ENCODE measurements at places on chromosomes 5 and 9.
A peak's percentile ranks its signal among the peaks of the same experiment; 100 is the strongest.

- DNase-seq, result no peak
These were observed 280.6 kb upstream of the EFNA5 start for GRCh38 chr5:107951309-107951708.

DNA sequence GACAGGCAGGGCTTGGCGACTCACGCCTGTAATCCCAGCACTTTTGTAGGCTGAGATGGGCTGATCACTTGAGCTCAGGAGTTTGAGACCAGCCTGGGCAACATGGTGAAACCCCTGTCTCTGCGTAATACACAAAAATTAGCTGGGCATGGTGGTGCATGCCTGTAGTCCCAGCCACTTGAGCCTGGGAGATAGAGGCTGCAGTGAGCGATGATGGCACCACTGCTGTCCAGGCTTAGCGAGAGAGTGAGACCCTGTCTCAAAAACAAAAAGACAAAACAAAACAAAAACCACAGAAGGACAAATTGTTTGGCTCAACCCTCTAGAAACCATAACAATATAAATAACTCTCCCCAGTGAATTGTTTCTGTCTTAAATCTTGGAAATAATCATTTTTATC is 92.6 kb upstream of the ERBIN start:
- DNase-seq, result no peak

DNA sequence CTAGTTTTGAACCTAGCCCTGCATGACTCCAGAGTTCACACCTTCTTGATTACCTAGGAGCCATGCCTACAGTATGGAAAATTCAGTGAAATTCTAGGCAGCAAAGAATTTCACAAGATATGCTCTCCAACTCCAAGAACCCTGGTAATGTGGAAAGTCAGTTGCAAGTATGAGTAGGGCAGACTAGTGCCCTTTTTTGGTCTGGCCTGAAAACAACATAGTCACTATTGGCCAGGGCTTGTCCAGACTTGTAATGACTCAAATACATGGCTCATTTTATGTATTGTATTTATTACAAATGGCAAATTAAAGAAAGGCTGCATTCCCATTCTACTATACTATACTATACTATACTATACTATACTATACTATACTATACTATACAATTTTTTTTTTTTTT is 160.4 kb downstream of the ESM1 start:
- no peak for DNase-seq

- no peak for DNase-seq
These were observed 88.7 kb upstream of the FAM169A start for GRCh38 chr5:74954919-74955318.

GRCh38 chr5:157476702-157477408 is 16.8 kb downstream of the NIPAL4 start:
- peak; percentile 27 for DNase-seq

DNA sequence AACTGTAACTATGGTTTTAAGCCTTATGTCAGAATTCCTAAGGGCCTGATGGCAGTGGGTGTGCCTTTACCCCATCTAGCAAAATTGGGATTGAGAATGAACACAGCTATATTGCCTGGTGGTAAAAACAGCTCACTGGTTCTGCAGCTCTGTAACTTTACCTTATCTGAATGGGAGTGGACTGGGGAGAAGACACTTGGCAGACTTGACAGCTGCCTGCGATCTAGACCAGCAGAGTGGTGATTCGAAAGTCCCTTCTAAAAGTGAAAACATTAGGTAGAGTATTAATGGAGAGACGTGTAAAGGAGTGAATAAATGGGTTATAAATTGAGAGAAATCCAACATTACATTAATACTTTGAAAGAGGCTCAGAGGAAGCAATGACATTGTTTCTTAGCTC is 289.1 kb upstream of the EDIL3 start:
- no peak for DNase-seq

- no peak for DNase-seq
These were observed 693.3 kb downstream of the DTWD2 start for GRCh38 chr5:118295045-118295444.

DNA sequence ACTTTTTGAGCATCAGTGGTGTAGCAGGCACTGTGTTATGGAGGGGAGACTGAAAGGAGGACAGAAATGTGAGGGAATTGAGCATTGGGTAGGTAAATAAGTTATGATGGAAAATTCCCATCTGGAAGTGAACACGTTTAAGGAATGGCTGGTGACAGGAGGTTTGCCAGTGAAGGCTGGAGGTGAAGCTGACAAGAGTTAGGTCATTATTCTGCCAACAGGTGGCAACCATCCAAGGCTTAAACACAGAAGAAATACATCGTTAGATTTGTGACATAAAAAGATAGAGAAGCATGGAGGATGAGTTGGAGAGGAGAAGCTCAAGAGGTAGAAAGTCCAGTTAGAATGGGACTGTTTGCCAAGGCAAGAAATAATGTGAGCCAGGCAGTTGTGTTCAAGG is 455.3 kb upstream of the SGCD start:
- DNase-seq, result no peak

GRCh38 chr5:470961-471749 is 28.2 kb downstream of the EXOC3 start:
- DNase-seq, result no peak

DNA sequence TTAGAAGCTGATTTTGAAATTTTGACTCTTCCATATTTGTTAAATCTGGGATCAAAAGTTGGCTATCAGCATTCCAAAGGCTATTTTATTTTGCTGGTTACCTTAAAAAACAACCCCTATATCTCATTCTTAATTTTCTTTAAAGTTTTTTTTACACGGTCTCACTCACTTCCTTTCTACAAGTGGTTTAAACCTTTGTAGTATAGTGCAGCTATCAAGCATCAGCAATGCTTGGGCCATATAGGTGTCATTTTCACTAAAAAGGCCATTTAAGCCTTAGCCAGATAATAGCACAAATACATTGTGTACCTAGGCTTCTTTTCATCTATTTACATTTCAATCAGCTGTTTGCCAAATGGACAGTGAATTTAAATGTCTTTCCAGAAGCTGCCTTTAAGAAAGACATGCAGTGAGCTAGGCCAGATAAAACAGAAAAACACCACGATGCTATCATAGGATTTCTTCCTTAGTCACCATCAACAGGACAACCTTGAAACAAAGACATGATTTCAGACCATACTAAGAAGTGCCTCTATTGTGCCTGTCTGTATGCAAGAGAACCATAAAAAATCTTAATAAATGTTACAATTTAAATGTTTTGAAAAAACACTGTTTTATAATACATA is 104.2 kb downstream of the RAPGEF6 start:
- DNase-seq, result no peak

DNA sequence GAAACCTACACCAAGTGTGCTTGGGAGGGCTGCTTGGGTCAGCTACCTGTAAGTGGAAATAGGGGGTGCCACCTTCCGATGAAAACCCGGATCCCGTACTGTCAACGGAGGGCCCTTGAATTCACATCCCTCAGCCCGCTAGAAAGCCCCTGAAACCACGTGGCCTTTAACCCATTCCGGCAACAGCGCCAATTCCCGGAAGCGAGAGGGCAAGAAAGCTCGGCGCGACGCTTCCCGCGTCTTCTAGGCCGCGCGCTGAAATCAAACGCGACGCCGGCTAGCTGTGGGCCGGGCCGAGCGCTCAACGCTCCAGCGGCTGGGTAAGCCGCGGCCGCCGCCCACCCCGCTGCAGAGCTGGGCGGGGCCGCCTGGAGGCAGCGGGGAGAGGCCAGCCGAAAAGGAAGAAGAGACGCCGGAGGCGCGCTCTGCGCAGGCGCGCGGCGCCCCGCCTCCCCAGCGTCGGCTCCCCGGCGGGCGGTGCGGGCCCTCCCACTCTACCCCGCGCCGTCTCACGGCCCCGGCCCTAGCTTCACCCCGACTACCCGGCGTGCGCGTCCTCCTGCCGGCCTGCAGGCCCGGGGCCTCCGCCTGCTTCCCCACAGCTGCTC is at the start of gene KIF2A:
TSS of gene KIF2A (plus strand) at position 492 of the 608 bp plus-strand sequence. CDS start 267 bp downstream, outside the sequence.
- DNase-seq, result peak; percentile 76

- DNase-seq, result no peak
These were observed 39.4 kb upstream of the ERCC6L2 start for GRCh38 chr9:95836072-95836471.

- no peak for DNase-seq
These were observed 76.8 kb upstream of the LMX1B start for GRCh38 chr9:126536841-126537465.

DNA sequence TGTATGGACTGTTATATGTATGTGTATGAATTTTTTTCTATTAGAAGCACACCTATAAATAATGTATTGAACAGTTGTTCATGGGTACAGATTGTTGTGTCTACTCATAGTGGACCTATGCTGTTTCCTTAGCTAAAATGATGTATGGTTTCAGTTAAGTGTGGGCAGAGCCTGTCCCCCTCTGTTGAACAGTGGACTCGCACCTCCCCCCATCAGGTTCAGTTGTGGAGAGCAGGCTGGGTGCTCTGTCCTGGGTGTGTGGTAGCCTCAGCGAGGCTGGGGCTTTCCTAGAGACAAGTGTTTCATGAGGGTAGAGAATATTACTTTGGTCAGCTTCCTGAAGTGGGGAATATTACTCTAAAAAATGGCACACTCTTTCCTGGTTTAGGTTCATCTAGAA is 47.4 kb upstream of the LRRTM2 start:
- no peak for DNase-seq

DNA sequence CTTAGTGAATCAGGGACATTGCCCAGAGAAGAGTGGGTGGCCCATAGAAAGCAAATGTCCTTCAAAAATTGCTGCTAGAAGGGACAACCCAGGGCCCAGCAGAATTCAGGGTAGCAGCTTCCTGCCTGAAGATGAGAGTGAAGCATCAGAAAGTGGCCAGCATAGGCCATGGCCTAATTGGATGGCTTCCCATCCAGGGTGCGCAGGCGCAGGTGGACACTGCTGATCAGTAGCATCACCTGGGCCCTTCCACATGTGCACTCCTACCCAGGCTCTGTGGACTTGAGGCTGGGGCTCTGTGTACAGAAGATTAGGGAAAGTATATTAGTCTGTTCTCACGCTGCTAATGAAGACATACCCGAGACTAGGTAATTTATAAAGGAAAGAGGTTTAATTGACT is 58.6 kb upstream of the GARNL3 start:
- DNase-seq, result no peak

- DNase-seq, result no peak
These were observed 91.6 kb downstream of the PRELID2 start for GRCh38 chr5:145743396-145744061.

- no peak for DNase-seq
These were observed 19.0 kb downstream of the NAA35 start for GRCh38 chr9:85959955-85960354.

DNA sequence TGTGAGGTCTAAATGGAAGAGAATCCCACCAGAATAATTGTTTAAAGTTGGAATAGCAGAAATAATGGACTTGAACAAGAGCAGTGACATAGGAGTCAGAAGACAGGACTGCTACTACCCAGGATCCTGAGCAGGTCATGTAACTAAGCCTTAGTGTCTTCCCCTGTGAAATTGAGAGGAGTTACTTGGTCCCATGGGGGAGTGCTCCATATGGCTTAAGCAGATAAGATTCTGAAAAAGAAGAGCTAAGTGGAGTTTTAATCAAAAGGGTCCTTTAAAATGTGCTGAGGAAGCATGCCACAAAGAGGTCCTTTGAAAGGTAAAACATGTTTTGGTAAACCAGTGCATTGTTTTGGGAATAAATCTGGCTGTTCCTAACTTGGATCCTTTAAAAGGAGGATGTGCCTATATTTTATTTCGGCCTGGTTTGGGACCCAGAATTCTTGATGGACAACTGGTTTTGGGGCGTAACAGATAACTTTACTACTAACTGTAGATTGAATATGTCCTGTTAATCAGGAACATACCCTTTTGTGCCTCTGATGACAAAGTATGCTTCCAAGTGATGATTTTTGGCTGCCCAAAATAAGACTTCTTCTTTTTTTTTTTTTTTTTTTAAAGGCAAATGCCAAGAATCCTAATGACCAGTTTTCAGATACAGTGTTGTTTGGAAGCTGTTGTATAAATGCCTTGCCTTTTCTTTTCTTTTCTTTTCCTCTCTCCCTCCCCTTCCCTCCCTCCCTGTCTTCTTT is 5.7 kb downstream of the RCL1 start:
- no peak for DNase-seq

DNA sequence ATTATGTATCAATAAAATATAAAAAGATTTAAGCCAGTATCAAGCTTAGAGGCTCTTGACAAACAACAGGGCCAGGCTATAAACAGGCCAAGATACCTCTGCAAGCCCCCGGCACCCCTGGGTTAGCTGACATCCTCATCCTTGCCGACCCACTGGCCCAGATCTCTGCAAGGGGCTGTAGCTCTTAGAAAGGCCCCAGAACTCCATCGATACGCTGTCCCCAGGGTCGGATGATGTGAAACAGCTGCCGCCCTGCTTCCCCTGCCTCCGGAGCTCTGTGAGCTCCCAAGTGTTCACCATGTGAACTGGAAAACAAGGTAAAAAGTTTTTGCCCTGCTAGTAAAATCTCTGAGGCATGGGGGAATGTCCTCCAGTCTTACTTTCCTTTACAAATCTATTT is 20.1 kb downstream of the SH3PXD2B start:
- DNase-seq, result no peak

- no peak for DNase-seq
These were observed 49.2 kb upstream of the FBN2 start for GRCh38 chr5:128587275-128587674.

DNA sequence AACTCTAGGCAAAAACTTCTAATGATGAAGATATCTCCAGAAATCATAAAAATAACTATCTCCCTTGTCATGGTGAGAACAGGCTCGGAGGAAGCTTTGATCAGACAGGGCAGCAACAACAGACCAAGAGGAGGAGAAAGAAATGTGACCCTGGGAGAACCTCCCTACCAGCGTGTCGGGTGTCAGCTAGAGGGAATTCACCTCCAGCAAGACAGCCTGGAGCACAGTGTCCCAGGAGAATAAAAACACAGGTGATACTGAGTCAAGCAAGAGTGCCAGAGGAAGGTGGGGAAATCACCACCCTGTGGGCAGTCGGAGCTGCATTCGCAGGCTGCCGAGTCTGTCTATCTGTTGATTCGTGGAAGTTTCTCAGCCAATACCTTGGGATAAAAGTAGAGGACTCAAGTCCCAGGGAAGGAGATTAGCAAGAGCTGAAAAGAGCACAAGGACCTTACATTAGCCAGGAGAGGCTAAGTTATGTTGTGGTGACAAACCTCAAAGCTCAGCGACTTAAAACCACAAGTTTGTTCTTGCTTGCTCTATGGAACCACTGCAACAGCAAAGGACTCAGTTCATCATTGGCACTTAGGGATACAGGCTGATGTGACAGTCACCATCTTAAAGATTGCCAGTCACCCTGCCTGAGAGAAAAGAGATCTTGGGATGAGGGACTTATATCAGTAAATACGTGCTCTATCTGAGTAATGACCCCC is 598.3 kb downstream of the CCDC171 start:
- DNase-seq, result no peak

- DNase-seq, result no peak
These were observed 102.4 kb upstream of the PARP8 start for GRCh38 chr5:50564079-50564478.

DNA sequence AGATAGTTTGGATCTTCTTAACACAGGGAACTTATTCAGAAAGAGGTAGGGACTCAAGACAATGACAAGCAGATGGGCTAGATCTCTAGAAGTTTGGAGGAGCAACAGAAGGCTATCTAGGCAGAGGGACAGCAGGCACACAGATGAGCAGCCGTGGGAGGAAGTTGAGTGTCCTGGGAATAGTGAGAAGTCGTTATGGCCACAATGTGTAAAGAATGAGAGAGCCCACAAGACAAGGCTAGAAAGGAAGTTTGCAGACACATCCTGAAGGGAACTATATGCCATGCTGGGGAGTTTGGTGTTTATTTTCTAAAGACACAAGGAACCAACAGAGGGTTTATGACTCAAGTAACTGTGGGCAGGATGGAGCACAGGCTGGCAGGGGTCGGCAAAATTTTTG is 160.6 kb downstream of the PALM2AKAP2 start:
- DNase-seq, result peak; percentile 11

GRCh38 chr9:89179540-89179894 is 899 bp upstream of the SHC3 start:
- no peak for DNase-seq

- no peak for DNase-seq
These were observed 148.3 kb upstream of the RUSC2 start for GRCh38 chr9:35341585-35341984.
